ENCODE measurements at places on chromosomes 6 and 20.

GRCh38 chr6:124283486-124283885, 479.8 kb downstream of the NKAIN2 start:
- DNase-seq = no peak

DNA sequence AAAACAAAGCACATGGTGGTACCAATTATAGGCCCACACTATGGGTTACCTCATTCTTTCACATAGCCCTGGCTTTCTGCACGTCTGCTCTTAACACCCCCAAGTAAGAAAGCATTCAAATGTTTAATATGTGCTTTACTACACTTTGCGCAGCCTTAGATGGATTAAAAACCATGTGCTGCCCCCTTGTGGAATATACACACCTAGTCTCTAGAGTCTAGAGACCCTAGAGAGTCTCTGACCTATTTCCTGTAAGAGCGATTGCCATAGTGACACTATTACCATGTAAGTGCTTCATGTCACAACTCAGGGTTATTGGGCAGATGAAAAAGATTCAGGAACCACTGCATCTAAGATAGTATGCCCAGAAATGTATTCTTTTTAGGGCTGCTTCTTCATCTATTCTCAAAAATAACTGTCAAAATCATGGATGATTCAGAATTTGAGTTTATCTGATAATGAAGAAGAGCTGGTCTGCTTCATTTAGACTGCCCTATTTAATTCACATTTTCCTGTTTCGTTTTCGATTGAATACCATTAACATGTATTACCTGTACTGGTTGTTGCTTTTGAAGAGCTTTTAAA, 186.3 kb downstream of the ADGB start:
- DNase-seq = no peak

GRCh38 chr6:53532942-53533341, 12.0 kb downstream of the GCLC start:
- DNase-seq = no peak

GRCh38 chr6:132830334-132830751, 16.0 kb downstream of the RPS12 start:
- no peak for DNase-seq

DNA sequence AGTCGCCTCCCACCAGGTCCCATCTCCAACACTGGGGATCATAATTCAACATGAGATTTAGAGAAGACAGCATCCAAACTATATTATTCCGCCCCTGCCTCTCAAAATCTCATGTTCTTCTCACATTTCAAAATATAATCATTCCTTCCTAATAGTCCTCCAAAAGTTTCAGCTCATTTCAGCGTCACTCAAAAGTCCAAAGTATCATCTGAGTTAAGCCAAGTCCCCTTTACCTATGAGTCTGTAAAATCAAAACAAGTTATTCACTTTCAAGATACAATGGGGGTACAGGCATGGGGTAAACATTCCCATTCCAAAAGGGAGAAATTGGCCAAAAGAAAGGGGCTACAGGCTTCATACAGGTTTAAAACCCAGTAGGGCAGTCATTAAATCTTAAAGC, 39.5 kb upstream of the SUMO4 start:
- no peak for DNase-seq

DNA sequence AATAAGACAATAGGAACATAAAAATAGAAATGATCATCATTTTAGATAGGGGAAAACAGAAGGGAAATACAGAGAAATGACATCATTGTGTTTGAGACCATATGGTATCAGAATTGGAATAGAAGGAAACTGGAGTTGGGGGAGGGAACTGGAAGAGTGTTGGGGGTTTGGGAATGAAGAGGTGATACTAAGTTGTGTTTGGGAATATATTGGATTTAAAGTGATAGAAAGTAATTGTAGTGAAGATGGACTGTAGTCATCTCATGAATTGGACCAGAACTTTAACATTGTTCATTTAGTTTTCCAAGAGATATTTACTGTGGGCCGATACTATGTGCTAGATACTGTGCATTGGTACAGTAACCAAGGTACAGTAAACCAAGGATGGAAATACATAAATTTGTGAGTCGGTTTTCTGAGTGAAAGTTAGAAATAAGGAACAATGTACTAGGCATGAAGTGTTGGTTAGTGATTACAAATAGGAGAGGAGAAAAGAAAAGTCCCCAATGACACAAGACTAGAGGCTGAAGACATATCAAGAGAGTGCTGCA, 32.3 kb downstream of the KCNQ5 start:
- DNase-seq = no peak

GRCh38 chr20:61789329-61789728, 276.4 kb downstream of the TAF4 start:
- DNase-seq = no peak

- DNase-seq = no peak
Measured at GRCh38 chr20:44081476-44081875, 105.5 kb downstream of the JPH2 start.

DNA sequence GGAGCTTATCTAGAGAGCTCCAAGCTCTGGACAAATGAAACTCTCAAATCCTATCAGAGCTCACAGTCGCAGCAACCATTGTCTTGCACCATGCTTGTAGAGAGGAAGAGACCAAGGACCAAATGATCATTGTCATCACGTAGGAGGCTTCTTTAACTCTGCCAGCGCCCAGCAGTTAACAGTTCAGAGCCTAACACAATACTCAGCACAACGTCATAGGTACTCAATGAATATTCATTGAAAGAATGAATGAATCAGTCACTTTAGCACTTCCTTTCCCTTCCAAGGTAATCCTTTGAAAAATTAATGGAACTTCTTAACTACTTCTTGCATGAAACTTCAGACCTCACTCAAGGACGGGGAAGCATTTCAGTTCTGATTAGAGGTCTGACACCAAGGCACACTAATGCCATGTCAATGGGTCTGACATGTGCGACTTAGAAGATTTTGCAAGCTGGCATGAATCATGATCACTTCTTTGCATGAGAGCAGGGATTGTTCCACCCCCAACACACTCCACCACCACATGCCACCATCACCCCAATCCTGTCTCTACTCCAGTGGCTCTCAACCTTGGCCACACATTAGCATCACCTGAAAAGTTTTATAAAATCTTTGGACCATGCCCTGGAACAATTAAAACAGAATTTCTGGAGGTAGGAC, 45.1 kb downstream of the KHDC1L start:
- DNase-seq = no peak

Data from C1 segment of cervical spinal cord (tissue), 14 donors.